ENCODE measurements at places on chromosomes 5 and 9.
A peak's percentile ranks its signal among the peaks of the same experiment; 100 is the strongest.

GRCh38 chr5:51471630-51472029 lies 88.4 kb downstream of the ISL1 start:
- DNase-seq = no peak

- no peak for DNase-seq
Observed at GRCh38 chr5:132225165-132226032, 2.3 kb downstream of the P4HA2 start.

- peak; percentile 53 for DNase-seq
Observed at GRCh38 chr5:102450313-102450990, 48.3 kb downstream of the SLCO6A1 start.

GRCh38 chr9:70421272-70422180 lies 7.1 kb upstream of the KLF9 start:
- peak; percentile 60 for DNase-seq

DNA sequence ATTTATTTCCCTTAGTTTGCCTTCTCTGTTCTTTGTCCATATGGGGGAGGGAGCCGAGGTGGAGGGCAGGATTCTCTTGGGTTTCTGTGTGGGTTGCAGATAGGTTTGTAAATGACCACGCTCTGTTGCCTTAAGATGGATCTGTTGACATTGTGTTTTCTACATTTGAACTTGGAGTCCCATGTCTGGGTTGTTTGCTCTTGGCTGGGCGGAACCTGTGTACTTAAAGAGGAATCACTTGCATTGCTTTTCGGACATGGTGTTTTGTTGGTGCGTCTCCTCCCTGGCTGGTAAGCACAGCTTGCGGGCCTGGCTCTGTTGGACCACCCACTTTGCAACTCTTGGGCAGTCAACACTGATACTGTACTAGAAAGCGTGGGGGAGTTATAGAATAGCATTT lies 45.9 kb downstream of the EHMT1 start:
- DNase-seq = no peak

GRCh38 chr9:92534204-92534603 lies 1.6 kb downstream of the ECM2 start:
- DNase-seq = no peak

GRCh38 chr9:107780960-107781359 lies 291.4 kb upstream of the KLF4 start:
- DNase-seq = no peak

DNA sequence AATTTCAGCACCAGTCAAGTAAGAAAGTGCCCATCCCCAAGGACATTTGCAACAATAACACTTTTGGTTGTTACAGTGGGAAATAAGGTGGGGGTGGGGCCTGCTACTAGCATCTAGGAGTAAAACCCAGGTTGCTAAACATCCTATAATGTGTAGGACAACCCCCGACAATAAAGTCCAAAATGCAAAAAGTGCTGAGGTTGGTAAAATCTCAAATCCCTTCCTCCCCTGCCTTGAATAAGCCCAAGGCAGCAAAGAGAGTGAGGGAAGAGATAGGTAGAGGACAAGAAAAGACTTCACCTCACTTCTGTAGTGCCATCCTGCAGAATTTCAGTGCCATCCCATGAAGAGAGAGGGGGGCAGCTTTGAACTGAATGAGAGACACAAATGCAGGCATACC lies 117.5 kb upstream of the NIPBL start:
- no peak for DNase-seq

- DNase-seq = no peak
Observed at GRCh38 chr5:120735076-120735475, 271.0 kb downstream of the PRR16 start.

DNA sequence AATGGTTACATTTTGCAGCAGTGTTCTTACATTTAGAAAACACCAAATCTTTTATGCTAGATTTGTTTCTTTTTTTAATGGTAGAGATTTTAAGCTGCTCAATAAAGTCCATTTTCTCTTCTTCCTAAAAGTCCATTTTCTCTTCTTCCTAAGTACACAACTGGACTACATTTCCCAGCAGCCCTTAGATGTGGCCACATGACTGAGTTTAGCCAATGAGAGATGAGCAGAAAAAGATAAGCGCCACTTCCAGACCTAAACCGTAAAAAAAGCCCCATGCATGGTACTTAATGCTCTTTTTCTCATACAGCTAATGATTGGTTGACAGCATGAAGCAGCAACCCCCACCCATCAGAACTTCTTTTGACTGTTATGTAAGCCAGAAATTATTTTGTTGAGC lies 206.7 kb downstream of the FAM114A2 start:
- peak; percentile 33 for DNase-seq

GRCh38 chr5:147913786-147914185 lies 7.4 kb upstream of the C5orf46 start:
- DNase-seq = no peak

DNA sequence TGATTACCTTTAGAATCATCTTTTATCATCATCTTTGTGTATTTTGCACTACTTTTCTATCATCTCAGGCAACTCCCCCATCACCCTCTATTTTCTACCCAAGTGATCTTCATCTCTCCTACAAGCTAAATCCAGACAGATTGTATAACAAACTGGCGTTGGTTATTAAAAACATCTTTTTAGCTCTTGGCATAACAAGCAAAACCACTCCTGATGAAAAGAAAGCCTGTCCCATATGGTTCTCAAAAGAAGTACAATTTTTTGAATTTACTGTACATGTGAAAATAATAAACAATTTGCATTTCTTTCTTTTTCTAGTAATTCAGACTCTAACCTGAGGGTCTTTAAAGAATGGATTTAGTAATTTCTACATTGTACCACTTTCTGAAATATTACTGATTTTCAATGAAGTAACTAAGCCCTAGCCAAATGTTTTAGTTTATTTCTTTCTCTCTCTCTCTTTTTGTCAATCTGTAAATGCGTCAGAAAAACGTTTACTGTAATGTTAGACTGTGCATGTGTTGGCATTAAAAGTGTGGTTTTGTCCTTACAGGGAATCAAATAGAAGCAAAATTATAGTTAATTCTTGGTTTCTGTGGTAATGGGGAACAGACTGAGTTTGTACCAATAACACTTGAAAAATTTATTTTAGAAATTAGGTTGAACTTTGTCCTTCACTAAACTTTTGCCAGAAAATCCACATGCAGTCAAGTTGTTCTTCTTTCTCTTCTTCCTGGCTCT lies 52.5 kb upstream of the RPS23 start:
- DNase-seq = no peak

GRCh38 chr5:9820691-9821449 lies 190.7 kb upstream of the TAS2R1 start:
- DNase-seq = no peak

- DNase-seq = no peak
Observed at GRCh38 chr9:123283048-123283408, 14.6 kb upstream of the STRBP start.

DNA sequence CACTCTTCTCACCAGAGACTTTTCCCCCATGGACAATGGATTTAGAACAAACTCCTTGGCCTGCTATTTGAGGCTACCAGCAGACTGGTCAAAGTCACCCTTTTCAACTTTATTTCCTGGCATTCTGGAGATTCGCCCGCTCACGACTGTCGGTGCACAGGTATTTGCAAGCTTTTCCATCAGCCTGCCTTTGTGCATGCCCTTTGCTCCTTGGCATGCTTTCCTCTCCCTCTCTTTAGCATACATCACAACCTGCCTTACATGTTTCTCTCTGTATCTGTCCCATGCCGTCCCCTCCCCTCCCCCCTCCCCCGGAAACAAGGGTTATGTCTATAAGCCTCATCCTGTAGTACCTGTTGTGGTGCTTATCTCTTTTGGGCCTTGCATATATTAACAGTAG lies 257.1 kb downstream of the AOPEP start:
- DNase-seq = no peak

GRCh38 chr5:59285300-59286016 lies 608.1 kb downstream of the PDE4D start:
- DNase-seq = no peak

DNA sequence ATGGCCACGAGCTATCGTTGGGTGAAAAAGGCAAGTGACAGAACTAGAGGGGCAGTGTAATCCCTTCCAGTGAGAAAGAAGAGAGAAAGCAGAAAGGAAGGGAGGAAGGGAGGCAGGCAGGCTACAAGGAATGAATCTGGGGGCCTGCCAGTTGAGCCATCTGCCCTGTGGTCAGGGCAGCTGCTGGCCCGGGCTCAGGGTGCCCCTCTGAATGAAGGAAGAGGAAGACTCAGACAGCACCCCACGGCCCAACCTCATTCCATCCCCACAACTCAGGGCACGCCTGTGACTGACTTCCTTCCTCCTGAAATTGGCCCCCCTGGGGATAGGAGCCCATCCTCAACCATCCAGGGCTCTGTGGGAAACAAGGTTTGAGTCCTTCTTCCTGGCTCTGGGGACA lies 20.3 kb upstream of the FLT4 start:
- no peak for DNase-seq

DNA sequence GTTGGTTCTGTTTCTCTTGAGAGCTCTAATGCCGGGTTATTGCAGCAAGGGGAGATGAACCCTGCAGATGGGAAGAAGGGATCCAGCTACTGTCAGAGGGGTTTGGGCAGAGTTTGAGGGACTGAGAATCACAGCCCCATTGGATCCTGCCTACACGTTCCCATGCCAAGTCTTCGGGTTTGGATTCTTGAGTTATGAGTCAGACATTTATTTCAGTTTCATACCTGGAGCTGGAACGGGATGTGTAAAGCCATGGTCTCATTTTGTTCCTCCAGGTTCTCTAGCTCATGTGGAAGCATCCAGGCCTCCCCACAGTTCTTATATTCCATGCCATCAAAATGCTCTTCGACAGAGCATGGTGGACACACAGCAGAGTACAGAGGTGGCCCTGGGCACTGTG lies 275.4 kb upstream of the IRX4 start:
- no peak for DNase-seq

DNA sequence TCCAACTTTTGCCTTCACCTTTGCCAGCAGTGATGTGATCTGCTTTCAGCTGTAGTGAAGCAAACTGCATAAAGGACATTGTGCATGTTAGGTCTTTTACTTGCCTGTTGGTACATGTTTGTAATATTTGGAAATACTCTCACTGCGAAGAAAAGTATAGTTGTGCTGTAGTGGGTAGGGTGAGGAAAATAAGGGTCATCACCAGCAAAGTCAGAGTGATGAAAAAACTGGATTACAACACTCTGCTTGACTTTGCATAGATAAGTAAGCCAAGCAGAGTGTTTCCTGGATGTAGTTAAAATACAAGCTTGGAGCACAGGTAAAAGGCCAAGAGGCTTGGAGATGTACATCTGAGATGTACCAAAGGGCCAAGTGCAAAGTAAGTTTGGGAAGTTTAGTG lies 16.7 kb downstream of the TGFBR1 start:
- DNase-seq = no peak

- DNase-seq = no peak
Observed at GRCh38 chr5:146731909-146732659, 146.5 kb downstream of the PPP2R2B start.

DNA sequence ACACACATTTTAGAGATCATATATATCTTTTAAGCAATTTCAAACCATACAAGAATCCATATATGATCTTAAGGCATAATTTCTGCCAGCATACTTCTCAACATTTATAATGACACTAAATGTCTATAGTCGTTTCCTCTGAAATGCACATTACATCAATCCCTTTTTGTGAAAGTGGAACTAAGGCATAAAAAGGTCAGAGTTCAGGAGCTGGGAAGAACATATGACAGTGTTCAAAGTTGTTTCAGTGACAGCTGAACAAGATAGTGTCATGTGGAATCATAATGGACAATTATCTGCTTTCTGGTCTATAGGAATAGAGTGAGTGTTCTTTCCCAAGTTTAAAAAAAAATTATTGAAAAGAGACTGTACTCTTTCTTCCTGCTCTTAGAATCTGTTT lies 2.4 kb upstream of the MOB3B start:
- DNase-seq = no peak

- DNase-seq = no peak
Observed at GRCh38 chr5:140329739-140330481, 16.5 kb downstream of the HBEGF start.

DNA sequence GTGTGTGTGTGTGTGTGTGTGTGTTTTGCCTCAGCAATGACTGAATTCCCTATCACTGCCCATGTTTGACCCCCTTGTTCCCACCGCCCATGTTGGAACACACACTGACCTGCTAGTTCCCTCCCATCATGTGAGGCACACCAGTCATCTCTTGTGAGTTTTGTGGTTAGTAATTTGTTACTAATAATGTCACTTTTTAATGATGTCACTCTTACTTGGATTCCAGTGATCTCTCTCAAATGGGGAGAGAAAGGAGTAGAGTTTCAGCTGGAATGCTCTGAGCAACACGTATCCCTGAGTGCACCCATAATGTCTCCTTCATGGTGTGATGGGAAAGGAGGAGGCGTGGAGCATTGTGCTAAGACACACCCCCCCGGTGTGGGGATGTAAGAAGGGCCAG lies 172.6 kb downstream of the SH3GL2 start:
- no peak for DNase-seq

DNA sequence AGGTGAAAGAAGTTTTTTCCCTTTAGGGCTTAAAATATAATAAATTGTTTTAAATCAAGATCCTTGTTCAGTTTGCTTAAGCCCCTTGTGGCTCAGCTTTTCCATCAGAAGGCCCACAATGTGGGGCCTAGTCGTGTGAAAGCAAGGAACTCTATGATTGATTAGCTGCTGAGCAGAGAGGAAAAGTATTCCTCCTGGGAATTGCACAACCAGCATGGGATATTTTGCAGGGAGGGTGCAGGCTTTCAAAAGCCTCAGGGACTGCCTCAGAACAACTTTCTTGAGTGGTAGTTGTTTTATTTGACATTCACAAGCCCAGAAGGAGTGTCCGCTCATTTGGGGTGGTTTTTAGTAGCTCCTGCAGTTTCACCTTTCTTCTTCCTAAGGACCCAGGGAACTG lies 19.8 kb downstream of the TTC23L start:
- DNase-seq = no peak

GRCh38 chr5:1795931-1796330 lies 3.7 kb downstream of the MRPL36 start:
- DNase-seq = no peak

- DNase-seq = no peak
Observed at GRCh38 chr9:93587651-93588347, 11.4 kb downstream of the PHF2 start.

- DNase-seq = no peak
Observed at GRCh38 chr5:114458726-114459125, 96.9 kb downstream of the KCNN2 start.

DNA sequence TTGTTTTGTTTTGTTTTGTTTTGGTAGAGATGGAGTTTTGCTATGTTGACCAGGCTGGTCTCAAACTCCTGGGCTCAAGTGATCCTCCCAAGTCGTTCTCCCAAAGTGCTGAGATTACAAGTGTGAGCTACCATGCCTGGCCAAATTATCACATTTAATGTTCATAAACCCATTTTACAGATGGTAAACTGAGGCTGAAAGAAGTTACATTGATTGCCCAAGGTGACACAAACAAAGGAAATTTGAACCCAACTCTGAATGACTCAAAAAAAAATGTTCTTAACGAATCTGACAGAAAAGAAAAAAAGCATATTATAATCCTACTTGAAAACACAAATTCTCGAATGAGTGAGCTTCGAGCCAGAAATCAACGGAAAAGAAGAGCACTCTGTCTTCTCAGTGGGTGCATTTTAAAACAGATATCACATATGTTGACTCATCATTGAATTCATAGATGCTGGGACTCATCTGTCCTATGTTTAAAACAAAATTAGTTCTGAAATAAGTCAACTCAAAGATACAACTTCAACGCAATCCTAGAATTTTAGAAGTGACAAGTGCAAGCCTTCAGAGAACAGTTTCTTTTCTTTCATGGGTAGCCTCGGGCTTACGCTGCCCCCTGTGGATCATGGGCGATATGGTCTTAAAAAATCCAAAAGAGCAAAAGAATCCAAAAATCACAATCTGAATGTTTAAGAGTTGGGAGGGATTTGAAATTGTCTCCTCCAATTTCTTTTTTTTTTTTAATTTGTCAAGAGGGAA lies 28.4 kb downstream of the TIMD4 start:
- peak; percentile 32 for DNase-seq

- no peak for DNase-seq
Observed at GRCh38 chr5:27315363-27316270, 277.2 kb upstream of the CDH9 start.

Data from KBM-7 (cell line).